RWPE1 (cell line): ENCODE measurements at places on chromosomes 6 and 20.
A peak's percentile ranks its signal among the peaks of the same experiment; 100 is the strongest.

DNA sequence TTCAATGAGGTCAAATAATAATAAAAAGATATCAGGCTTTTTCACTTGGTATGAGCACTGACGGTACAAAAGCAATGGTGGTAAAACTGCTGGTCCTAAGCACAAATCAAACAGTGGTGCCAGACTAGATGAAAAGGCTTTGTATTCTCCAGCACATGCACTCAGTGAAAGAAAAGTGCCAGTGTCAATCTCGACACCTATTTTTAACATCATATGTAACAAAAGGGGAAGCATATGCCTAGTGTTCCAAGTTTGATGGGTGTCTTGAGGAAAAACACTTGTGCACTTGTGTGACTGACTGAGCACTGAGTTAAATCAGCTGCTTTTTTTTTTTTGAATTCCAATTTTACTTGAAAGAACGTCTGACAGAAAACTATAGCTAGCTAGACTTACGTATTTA lies 27.3 kb downstream of the MED23 start:
- no peak for DNase-seq

GRCh38 chr20:1396702-1397101 lies 3.8 kb upstream of the FKBP1A start:
- DNase-seq: no peak

- DNase-seq: no peak
These were observed 213.7 kb upstream of the CITED2 start for GRCh38 chr6:139588076-139588639.

DNA sequence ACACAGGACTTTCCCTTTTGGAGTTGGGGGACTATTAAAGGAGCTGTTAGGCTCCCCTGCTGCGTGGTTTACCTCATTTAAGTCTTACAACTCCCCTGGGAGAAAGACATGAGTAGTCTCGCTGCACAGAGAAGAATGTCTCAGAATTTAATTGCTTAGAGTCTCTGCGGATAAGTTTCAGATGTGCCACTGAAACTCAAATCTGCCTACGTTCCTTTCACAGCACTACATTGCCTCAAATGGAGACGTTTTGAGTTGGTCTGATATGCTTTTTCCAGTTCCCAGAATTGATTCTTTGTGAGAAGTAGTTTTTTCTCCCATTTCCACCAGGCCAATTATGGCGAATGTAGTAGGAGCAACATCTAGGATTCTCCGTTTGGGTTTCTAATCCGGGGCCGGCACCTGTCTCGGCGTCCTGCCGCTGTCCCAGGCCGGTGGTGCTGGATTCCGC lies 532 bp upstream of the SLC35F1 start:
- peak; percentile 17 for DNase-seq

- DNase-seq: no peak
These were observed 24.1 kb upstream of the GTF3C6 start for GRCh38 chr6:110934381-110934898.

DNA sequence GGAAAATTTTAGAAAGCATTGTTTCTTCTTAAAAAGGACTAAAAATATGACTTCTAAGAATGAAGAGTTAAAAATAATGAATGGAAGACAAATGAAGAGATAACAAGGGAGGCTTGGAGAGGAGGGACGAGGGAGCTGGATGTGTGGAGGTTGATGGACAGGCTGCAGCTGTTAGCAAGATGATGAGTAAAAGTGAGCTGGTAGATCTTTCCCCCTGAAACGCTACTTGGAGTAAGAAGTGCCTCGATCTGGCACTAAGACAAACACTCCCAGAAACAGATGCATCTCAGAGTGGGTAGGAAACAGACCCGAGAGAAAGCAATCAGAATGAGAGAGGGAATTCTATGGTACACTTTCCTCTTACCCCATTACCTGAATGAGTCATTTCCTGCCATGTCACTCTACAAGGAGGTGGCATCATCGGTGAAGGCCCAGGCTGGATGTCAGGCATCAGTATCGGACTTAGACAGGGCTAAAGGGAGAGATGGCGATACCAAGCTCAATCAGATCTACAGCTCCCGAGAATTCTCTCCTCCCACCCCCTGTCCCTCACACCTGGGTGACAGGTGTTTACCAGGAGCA lies 154.1 kb upstream of the BMP2 start:
- peak; percentile 52 for DNase-seq

GRCh38 chr6:47729019-47729418 lies 30.6 kb downstream of the ADGRF4 start:
- peak; percentile 58 for DNase-seq

GRCh38 chr6:4367643-4368042 lies 232.3 kb upstream of the ECI2 start:
- no peak for DNase-seq

DNA sequence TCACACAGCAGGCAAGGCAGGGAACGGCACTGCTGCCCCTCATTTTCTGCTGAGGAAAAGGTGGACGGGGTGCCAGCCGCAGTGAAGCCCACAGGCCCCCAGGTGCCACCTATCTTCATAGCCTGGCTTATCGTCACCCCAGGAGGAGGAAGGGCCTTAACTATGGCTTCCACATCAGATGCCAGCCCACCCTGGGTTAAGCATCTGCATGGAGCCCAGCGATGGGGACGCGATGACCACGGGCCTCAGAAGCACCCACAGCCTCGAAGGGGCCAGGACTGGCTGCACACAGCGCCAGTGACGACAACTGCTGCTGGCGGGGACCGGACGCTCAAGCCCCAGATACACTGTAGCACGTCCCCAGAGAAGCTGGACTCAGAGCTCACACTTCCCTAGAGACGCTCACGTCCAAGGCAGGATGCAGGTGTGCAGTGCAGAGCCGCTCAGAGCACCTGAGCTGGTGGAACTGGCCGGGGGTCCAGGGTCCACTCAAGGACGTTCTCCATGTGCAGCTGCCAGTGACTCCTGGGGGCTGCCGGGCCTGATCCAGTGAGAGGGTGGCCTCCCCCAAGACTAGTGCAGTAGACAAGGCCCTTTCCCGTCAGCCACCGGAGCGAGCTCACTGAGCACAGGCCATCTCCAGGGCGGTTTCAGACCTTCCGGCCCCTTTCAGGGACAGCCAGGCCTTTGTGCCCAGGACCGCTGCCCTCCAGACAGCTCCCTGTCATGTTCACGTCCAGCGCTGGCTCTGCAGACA lies 83.0 kb downstream of the YTHDF1 start:
- DNase-seq: no peak

- DNase-seq: no peak
These were observed 805 bp upstream of the STX16 start for GRCh38 chr20:58650181-58650775.

DNA sequence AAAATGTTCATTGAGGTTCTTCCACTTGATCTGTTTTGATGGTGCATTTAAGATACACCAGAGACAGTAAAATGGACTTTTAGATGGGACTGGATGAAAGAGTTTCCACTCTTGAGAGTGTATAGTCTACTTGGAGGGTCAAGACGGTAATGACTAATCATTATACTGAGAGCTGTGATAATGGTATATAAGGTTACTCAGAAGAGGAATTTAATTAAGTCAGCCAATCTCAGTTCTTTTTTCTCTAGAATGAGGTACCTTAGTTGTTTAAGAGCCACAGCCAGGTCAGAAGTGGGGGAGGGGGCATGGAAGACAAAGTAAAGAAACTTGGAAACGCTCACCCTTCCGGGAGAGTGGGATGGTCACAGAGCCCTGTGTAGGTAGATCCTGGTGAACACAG lies 123.9 kb downstream of the MAP3K4 start:
- DNase-seq: no peak
